ENCODE measurements at places on chromosomes 4 and X. TPM values are rescaled to one million over a fixed set of nuclear protein-coding genes. Genes with fewer than 3 reads are reported as not detected.

DNA sequence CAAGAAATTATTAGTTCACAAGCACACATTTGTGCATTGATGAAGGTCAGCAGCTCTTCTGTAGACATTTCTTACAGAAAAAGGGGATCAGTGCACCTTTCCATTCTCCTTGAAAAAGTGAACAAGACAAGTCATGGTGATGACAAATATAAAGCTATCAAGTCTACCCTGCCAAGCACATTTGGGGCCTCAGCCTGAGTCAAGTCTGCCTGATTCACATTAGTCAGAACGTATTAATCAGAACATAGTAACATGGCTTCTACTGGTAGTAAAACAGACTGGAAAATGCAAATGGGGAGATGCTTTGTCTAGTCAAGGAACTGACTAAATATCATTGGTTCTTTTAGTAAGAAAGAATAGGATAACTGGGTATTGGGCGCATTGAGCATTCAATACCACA is 2305.1 kb downstream of the PCDH7 start:
- DNase-seq: no peak
- H3K4me1 ChIP-seq: no peaks in the 10 kb centered on the region
- H3K36me3 ChIP-seq: no peaks in the 10 kb centered on the region

DNA sequence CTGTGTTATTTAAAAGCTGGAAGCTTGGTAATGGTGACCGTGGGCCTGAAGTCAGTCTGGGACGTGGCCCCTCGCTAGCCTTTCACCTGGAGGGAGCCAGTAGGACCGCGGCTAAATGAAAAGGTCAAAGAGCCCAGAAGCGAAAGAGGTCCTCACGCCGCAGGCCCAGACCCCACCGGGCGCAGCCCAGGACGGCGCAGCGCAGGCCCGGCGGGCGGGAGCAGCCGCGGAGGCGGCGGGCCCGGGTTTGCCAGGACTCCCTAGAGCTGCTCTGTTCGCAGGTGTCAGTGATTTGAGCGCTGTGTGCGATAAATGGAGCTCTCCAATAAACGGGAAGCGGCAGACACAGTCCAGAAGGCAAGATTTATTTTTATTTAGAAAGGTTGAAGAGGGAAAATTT is 56.2 kb upstream of the STIM2 start:
- H3K4me3 ChIP-seq: no peak overlapping the region
- no peaks in the 10 kb centered on the region for H3K4me1 ChIP-seq
- H3K36me3 ChIP-seq: no peaks in the 10 kb centered on the region
- no peaks in the 10 kb centered on the region for H3K27me3 ChIP-seq
- no peak for DNase-seq

- H3K4me1 ChIP-seq: no peaks in the 10 kb centered on the region
- H3K27me3 ChIP-seq: no peaks in the 10 kb centered on the region
- no peak for DNase-seq
- H3K27ac ChIP-seq: no peak overlapping the region
These were observed 34.5 kb downstream of the ACE2 start for GRCh38 chrX:15566244-15566643.

GRCh38 chrX:35711281-35711680 is 86.9 kb upstream of the MAGEB16 start:
- H3K27ac ChIP-seq: no peak overlapping the region
- no peak overlapping the region for H3K4me3 ChIP-seq
- no peaks in the 10 kb centered on the region for H3K27me3 ChIP-seq
- DNase-seq: no peak

DNA sequence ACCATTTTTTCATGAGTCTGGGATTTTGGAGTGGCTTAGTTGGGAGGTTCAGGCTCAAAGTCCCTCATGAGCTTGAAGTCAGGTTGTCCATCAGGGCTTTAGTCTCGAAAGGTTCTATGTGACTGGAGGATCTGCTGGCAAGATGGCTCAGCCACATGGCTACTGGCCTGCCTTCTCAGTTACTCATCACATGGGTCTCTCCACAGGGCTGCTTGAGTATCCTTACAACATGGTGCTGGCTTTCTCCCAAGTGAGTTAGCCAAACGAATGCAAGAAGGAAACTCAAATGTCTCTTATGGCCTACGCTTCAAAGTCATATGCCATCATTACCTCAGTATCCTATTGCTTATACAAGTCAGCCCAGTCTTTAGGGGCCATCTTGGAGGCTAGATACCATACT is 106.3 kb upstream of the VCX3B start:
- DNase-seq: no peak
- no peaks in the 10 kb centered on the region for H3K4me1 ChIP-seq
- H3K4me3 ChIP-seq: no peak overlapping the region
- no peaks in the 10 kb centered on the region for H3K36me3 ChIP-seq

- H3K27me3 ChIP-seq: no peaks in the 10 kb centered on the region
- H3K27ac ChIP-seq: no peak overlapping the region
- DNase-seq: no peak
- no peaks in the 10 kb centered on the region for H3K4me1 ChIP-seq
These were observed 10.1 kb upstream of the ADH1A start for GRCh38 chr4:99300934-99301333.

The REPS2 gene
- total RNA-seq: 1.9 TPM

- no peak for DNase-seq
- no peaks in the 10 kb centered on the region for H3K4me1 ChIP-seq
- no peak overlapping the region for H3K4me3 ChIP-seq
- H3K36me3 ChIP-seq: no peaks in the 10 kb centered on the region
These were observed 208.4 kb downstream of the ANTXR2 start for GRCh38 chr4:79864500-79865200.

GRCh38 chr4:107299646-107300045 is 263.5 kb upstream of the DKK2 start:
- H3K27ac ChIP-seq: no peak overlapping the region
- no peak overlapping the region for H3K4me3 ChIP-seq
- no peaks in the 10 kb centered on the region for H3K27me3 ChIP-seq
- no peaks in the 10 kb centered on the region for H3K4me1 ChIP-seq

DNA sequence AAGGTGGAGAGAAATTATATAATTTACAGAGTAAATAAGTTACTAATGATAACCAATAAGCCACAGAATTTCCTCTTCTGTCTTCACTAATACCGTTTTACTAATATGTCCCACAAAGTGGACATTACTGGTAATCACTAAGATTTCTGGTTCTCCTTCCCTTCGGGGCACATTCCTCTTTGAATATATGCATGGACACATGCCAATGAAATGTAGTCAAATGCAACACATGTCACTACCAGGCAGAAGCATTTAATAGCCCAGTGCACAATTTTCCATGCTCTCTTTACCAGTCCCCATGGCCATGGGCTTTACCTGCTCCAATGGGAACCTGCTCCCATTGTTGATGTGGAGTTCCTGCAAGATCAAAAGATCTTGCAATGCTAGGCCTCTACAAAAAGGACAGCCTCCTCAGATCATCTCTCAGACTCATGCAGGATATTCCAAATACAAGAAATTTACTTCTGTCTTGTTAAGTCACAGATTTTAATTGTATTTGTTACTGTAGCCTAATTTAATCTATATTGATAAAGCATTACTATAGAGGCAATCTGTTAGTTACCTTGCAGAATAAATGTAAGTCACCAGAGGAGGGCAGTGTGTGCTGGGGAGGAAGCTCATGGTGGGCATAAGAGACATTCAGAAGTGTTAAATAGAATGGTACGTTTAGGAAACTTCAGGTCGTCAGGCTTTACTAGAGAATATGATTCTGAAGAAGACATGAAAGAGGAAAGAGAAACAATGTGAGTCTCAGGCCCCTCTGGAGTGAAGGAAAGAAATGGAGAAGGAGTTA is 37.1 kb upstream of the INPP4B start:
- H3K27ac ChIP-seq: no peak overlapping the region
- H3K27me3 ChIP-seq: no peaks in the 10 kb centered on the region
- no peak overlapping the region for H3K4me3 ChIP-seq
- H3K36me3 ChIP-seq: no peaks in the 10 kb centered on the region
- no peaks in the 10 kb centered on the region for H3K4me1 ChIP-seq

The BEX1 gene
- total RNA-seq: not detected

DNA sequence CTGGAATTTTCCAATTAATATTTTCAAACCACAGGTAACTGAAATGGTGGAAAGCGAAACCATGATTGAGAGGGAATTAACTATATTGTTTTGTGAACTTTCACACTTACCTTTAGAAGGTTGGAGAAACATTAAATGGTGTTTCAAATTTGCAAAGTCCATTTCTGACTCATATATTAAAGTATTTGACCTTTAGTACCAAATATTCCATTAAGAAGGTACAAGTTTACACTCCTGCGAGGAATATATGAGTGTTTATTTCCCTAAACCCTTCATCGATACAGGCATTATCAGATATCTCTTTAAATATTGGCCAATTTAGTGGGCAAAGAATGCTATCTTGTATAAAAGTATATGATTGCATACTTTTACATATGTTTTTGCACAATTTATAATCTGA is 44.1 kb upstream of the NPNT start:
- no peak for DNase-seq
- H3K4me1 ChIP-seq: no peaks in the 10 kb centered on the region
- H3K4me3 ChIP-seq: no peak overlapping the region
- no peak overlapping the region for H3K27ac ChIP-seq

DNA sequence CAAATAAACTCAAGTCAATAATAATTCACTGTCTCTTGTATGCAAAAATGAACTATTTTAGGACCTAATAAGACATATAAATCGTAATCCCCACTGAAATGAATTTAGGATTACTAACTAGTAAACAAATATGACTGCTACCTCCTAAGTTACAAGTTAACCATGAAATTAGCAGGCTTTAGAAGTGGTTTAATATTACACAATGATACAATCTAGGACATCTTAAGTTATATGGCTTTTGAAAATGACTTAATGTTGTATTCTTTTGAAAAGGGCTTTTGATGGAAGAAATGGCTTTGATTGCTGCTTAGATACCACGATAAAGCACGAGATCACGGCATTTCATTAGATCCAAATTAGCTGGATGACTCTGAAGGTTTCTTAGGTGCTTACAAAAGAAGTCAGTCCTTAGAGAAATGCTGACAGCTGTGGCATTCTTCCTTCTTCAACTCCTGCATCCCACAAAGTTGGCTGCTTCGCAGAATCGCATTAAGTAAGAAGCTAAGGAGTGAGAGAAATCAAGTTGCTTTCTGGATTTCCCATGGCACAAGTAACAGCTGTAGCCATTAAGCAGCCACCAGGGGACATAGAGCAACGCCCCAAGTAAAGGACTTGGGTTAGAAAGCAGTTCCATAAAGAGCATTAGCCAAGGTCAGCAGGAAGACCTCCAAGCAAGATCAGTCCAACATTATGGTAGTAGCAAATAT is 6.9 kb downstream of the SLC10A7 start:
- H3K36me3 ChIP-seq: no peaks in the 10 kb centered on the region
- H3K4me1 ChIP-seq: no peaks in the 10 kb centered on the region
- DNase-seq: no peak
- H3K27ac ChIP-seq: no peak overlapping the region
- no peaks in the 10 kb centered on the region for H3K27me3 ChIP-seq

- H3K27me3 ChIP-seq: no peaks in the 10 kb centered on the region
- DNase-seq: no peak
- no peak overlapping the region for H3K4me3 ChIP-seq
- H3K27ac ChIP-seq: no peak overlapping the region
- no peaks in the 10 kb centered on the region for H3K4me1 ChIP-seq
These were observed 10.8 kb upstream of the CRLF2 start for GRCh38 chrX:1223242-1223600.

The TLR8 gene
- not detected for total RNA-seq

DNA sequence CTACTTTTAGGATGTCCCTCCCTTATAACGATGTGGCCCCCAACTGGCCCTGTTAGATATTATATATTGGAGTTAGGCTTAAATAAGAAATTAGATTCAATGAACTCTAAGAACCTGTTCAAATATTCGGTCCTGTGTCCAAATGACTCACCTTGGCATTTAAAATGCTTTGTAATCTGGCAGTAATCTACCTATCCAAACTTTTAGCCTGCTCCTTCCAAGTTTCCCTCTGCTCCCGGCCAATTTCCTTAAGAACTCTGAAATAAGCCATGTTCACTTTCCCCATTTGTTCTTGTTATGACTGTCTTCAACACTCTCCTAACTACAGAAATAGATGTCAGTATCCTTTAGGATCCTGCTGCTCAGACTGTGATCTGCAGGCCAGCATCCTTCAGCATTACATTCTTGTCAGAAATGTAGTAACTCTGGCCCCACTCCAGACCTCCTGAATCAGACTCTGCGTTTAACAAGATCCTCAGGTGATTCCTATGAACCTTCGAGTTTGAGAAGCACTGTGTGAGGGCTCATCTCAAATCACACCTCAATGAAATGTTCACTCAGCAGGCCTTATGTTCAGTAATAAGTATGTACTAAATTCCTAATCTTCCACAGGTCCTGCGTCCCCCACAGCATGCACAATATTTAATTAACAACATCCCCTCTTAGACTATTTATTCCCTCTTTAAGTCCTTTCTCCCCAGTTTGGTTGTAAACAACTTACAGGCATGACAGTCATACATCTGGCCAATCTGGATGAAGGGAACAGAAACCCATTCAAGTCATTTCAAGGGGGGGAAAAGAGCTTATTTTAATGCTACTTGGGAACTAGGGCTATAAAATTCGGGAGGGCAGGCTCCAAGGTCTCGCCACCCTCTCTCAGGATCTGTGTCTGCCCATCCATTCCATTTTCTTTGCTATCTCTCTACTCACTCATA is 3.0 kb downstream of the ATP8A1 start:
- no peak overlapping the region for H3K4me3 ChIP-seq
- peaks cover 18% of the 10 kb centered on the region for H3K4me1 ChIP-seq
- H3K36me3 ChIP-seq: peaks cover 8% of the 10 kb centered on the region
- DNase-seq: no peak
- H3K27me3 ChIP-seq: no peaks in the 10 kb centered on the region
